ENCODE measurements at places on chromosomes 2 and 18.

DNA sequence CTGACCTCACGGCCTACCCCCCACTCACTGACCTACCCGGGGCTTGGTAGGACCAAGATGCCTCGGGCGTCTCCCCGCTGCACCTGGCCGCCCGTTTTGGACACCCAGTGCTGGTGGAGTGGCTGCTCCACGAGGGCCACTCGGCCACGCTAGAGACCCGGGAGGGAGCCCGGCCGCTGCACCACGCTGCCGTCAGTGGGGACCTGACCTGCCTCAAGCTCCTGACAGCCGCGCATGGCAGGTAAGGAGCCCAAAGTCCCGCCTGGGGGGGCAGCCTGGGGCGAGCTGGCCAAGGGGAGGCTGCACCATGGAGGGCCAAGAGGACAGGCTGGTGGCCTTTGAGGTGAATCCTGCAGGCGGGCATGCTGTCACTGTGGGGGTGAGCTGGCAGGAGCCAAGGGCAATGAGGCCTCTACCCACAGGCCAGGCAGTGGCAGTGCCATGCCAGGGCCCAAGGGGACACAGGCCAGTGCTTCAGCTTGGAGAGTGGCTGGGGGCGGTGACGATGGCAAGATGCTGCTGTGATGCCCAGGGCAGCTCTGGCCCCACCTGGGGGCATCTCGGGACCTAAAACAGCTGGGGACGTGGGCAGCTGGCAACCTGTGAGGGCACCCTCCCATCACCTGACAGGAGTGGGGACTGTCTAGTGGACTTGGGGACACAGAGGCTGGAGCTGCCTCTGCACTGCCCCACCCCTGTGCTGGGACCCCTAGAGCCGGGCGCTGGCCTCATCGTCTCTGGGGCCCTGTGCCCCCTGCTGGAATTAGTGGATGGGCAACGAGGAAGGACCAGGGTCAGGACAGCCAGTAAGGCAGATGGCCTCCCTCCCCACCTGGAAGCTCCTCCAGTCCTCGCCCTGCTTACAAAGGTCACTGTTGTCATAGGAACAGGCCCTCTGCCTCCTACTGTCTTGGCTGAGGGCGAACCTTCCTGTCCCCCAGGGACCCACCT, 2.0 kb downstream of the ESPNL start:
- DNase-seq: no peak

- DNase-seq: no peak
Measured at GRCh38 chr2:215697003-215697402, 261.1 kb upstream of the FN1 start.

DNA sequence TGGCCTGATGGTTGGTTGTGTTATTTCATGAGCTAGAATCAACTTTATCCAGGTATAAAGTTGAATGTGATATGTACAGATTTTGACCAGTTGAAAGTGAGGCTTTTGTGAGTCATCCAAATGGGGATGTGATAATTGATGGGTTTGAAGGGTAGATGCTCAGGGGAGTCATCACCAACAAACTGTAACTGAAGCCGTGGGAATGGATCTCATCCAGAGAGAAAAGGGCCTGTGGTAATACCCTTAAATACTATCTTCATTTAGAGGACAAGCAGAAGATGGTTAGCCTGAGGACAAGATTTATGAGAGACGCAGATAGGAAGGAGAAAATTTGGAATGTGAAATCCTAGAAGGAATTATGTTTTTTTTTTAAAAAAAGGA, 90.5 kb upstream of the MYO3B start:
- DNase-seq: no peak

DNA sequence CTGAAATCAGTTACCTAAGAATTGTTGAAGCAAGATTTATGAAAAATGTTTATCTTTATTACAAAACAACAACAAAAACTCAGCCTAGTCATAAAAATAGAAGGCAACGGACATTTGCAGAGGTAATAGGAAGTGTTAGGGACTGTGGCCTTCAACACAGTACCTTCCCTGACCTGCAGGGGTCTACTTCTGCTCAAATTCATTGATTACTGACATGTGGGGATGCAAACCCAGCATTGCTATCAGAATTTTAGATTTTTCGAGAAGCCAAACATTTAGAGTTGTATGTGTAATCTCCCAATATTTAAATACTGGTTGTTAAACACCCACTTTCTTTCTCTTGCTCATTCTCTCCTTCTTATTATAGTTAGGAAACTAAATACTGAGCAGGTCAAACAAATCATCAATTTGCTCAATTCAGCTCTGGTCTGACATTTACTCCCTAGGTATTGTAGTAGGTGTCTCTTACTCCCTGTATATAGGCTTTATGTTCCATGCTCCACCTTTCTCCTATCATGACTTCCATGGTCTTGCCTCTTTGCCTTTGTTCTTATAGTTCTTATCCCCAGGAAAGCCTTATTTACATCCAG, 198.5 kb downstream of the UBE2E3 start:
- no peak for DNase-seq

DNA sequence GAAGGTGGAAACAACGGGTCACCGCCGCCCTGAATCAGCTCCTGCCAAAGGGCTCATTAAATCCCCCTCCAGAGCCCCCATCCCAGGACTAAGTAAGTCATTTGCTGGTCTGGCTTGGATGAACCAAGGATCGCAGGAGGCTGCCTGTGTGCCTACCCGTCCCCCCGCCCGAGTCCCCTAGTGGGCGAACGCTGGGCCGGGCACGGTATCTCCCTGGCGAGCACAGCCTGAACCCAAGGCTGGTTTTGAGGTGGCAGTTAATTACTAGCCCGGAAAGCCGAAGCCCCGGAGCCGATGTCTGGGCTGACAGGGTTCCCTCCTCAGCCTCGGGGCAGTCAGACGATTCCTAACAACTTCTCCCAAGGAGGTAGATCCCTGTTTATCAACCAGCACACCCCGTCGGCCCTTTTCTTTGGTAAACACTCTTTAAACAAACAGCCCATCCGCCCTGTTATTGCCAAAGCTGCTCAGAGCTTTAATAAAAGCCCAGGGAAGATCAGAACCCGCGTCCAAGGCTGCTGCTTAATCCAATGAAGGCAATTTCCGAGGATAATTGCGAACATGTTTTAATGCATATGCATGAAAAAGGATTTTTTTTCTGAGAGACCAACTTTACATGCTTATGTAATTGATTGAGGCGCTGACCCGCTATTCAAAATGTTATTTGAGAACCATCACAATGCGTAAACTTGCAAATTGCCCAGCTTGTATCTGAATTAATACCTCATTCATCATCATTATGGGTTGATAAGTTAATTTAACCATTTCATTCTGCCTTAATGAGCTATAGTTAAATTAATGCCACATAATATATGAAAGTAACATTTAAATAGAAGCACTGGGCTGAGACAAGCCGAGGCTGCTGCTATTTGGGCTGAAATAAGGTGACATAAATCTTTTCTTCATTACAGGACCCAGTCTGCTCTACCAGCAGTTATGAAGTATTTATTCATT, 10.5 kb downstream of the EVX2 start:
- no peak for DNase-seq

DNA sequence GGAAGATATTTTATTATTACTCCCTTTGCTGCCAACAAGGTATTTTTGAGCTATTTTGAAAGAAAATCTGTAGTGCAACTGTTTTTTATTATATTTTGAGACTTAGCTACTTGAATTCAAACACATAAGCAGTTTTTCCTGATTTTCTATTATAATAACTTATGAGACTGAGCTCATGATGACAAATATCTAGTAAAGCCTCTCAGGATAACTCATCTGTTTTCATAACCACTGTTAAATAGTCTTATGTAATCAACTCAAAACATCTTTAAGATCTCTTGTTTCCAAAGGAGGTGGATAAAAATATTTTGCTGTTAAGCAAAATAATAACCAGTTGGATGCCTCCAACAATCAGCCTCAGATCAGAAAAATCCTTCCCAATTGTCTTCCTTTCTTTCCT, 21.9 kb upstream of the PPP1CB start:
- no peak for DNase-seq

GRCh38 chr2:180012523-180012922, 5.4 kb upstream of the CWC22 start:
- no peak for DNase-seq

DNA sequence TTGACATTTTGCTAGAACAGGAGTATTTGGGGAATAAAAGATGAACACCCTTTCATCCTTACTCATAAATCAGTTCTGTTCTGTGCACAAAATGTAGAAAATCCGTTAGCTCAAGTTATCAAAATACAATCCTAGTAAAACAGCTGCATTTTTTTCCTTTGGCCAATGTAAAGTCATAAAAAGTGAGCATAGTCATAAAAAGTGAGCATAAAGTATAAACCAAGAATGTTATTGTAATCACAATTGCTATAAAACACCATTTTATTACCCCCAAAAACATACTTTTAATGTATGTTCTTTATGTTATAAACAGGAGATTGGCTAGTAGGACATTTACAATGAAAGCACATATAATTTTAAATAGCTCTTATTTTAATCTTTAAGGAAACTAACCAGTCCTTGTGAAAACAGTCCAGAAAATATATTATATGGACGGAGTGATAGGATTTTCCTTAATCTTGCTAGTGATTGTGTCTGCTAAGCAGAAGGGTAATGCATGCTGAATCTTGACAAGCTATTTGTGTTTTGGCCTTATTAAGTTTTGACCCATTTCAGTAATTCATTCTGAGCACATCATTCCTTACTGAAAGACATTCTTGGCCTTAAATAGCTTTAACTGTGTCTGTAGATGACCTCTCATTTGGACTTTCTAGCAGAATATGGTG, 891.8 kb downstream of the DSC3 start:
- no peak for DNase-seq

DNA sequence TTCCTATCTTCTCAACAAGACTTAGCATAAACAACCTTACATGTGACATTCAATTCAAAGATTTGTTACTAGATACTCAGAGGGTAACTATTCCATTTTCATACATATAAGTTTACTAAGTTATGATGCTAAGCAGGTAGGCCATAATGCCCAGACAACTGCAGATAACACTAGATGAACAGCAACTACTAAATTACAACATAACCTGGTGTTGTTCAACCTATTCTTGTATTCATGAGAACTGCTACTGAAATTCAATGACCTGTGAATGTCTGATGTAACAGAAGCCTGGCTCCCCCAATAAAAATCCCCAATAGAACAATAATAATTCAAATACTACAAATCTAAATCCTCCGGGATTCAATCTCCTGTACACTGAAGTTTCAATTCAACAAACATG, 24.8 kb downstream of the FEZ2 start:
- no peak for DNase-seq

DNA sequence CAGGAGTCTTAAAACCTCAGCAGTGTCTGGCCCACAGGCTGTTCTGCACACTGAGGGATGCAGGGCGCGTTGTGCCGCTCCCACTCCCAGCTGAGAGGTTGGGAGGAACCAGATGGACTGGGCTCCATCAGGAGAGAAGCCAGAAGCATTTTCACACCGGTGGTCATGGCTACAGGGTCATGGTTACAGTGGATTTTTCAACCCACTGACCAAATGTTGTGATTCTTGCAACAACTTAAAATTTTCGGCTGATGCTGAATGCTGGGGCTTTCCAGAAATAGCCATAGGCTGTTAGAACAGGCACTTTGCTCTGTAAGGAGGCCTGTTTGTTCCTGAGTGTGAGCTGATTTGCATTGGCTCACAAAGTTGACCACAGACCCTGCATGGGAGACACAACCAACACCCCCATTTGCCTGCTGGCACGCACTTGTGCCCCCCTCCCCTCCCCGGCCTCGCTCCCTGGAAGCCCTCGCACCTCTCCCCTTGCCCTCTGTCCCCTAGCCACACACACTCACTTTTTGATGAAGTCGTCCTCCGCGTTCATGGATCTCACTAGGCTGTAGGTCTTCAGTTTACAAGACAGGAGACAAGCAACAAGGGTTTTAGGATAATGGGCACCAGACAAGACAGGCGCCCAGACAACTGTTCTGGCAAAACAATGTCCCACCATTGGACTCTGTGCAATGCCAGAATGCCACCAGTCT, 3.4 kb downstream of the LPIN1 start:
- no peak for DNase-seq

- DNase-seq: no peak
Measured at GRCh38 chr2:176490061-176490861, 221.0 kb downstream of the MTX2 start.

- no peak for DNase-seq
Measured at GRCh38 chr2:240424341-240425235, 10.9 kb upstream of the GPC1 start.

DNA sequence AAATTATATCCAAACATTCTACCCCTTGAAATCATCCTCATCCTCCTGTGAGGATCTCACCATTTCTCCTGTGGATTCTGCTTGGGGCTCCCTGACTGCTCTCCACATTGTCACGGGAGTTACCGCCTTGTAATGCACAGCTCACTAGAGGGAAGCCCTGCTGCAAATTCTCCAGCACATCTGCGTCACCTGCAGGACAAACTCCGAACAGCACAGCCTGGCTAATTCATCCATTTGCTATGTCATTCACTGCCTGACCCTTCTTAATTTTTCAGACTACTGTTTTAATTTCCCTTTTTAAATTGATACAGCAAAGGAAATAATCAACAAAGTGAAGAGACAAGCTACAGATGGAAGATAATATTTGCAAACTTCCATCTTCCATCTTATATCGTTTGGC, 627.4 kb downstream of the FBXO15 start:
- no peak for DNase-seq

DNA sequence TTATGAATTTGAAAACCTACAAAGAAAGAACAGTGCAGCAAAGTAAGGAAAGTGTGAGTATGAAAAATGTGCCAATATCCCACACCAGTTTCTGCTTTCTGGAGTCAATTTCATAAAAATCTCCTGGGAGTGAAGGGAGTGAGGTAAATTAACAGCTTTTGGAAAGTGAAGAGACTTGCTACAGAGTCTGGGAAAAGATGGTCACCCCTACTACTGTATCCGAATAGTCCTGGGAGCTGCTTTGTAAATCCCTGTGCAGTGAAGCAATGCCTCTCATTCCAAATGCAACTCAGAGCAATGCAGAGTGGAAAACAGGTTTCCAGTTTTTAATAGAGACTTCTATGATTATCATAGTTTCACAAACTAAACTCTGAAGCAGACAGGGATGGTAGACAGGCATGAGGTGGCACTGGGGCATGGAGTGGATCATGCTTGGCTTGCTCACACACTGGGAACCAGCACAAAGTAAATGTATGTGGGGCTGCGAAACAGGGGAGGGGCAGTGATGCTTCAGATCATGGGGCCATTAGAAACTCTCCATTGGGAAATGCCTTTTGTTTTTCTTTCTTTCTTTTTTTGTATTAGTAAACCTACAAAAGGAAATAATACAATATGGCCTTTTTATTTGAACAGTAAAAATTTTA, 10.6 kb downstream of the COL5A2 start:
- DNase-seq: no peak

GRCh38 chr2:84870306-84870705, 10.6 kb downstream of the TRABD2A start:
- DNase-seq: no peak
